NCI-H510A (cell line): ENCODE measurements at places on chromosomes 2 and 18.

GRCh38 chr2:239114616-239115265, 266.9 kb downstream of the TWIST2 start:
- DNase-seq: peak; percentile 9

GRCh38 chr2:18749912-18750526, 160.7 kb upstream of the NT5C1B start:
- DNase-seq: no peak

- no peak for DNase-seq
Observed at GRCh38 chr2:234763002-234763873, 188.6 kb upstream of the SH3BP4 start.

GRCh38 chr18:73681912-73682311, 465.7 kb downstream of the FBXO15 start:
- DNase-seq: no peak

DNA sequence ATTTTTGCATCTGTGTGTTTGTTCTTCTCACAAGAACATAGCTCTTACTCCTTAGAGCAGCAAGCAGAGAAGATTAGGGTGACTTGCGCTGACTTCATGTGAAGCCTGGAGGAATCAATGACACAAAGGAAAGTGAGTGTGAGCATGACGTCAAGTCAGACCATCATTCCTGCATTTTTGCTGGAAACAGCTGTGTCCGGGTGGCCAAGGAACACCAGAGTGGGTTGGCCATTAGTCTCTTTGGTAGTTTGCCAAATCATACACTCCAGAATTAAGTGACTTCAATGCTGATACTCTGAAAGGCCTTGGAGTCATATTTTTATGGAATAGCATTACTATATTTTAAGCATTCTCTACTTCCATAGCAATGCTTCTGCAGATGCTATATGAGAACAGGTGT, 597.2 kb downstream of the DCDC2C start:
- no peak for DNase-seq

DNA sequence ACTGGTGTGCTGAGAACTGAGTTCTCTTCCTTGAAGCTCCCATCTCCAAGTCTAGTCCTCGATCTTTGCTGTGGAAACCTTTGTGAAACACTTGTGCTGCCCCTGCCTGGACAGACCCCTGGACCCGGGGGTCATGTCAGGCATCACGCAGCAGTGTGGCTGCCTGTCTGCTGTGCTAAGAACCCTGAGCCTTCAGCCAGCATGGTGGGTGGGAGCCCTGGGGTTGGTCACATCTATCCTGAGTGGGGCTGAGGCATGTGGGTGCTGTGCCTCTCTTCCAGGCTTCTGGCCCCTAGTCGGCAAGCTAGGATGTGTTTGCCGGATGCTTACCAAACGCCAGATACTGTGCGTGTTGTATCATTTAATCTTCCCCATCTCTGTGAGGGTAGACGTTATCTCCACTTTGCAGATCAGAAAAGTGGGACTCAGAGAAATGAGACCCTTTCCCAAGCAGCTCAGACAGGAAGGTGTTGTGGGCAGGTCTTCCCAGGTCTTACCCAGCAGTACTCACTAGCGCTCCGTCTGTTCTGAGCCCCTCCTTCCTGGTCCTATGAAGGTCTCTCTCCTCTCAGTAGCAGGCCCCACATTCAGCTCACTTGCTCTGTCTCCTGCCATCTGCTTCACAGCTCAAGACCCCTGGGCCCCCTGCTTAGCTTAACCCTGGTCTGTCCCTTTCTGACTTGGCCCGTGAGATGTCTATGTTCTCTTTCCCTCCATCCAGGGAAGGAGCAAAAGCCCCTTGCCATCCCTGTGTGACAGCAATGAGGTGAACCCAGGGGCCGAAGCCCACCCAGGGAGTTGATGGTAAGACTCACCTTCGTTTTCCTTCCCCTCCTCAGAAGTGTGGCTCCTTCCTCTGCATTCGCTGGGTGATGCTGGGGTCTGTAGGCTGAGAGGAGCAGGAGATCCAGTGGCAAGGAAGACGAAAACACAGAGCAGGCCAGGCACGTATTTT, 242.8 kb downstream of the FAM210A start:
- no peak for DNase-seq

- DNase-seq: no peak
Observed at GRCh38 chr18:67969458-67969857, 452.9 kb upstream of the DSEL start.

- peak; percentile 84 for DNase-seq
Observed at GRCh38 chr18:58044370-58045241, 580 bp downstream of the NEDD4L start.

GRCh38 chr2:219571311-219572236, at the start of gene OBSL1:
OBSL1 (minus strand) TSS chr2:219571539; CDS start chr2:219571232, 307 bp downstream.
- peak; percentile 87 for DNase-seq

GRCh38 chr2:144217853-144218633, 301.9 kb downstream of the ZEB2 start:
- DNase-seq: peak; percentile 53

GRCh38 chr2:27243391-27244130, 19.3 kb downstream of the SLC30A3 start:
- no peak for DNase-seq
